H54 (cell line): ENCODE measurements at places on chromosomes 1 and 21.

DNA sequence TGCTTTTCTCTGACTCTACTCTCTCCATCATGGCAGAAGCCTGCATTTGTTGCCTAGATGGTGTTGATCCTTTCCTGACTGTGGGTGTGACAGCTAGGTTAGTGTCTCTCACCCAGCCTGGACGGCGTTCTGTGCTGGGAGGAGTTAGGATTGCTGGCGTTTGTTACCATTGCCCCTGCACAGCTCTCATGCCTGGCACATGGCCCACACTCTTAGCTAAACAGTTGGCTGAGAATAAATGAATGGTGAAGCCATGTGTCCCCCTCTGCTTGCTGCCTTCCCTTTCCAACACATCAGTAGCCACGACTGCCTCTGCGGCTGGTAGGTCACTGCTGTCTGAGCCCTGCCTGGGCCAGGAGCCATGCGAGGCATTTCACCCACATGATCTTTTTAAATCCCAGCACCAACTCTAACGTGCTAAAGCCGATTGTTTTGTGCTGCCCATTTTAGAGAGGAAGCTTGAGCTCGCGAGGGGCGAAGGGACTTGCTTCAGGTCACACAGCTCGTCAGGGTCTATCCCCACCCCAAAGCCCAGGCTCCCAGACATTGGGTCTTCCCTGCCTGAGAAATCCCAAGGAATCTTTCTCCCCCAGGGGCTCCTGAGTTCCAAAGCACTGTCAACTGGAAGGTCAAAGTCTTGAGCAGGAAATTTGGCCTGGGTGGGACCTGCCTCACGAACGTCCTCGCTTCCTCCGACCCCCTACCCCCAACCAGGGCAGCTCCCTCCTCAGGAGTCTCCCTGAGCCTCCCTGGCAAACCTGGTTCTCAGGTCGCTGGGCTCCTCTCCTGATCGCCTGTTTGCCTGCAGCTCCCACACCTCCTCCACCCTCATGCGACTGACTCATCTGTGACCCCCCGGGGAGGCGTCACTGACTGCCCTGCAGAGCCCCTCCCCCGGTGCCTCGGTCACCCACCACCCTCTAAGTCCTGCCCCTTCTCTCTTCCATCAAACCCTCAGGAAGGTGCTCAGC, 271.7 kb upstream of the C1orf174 start:
- no peak for DNase-seq

DNA sequence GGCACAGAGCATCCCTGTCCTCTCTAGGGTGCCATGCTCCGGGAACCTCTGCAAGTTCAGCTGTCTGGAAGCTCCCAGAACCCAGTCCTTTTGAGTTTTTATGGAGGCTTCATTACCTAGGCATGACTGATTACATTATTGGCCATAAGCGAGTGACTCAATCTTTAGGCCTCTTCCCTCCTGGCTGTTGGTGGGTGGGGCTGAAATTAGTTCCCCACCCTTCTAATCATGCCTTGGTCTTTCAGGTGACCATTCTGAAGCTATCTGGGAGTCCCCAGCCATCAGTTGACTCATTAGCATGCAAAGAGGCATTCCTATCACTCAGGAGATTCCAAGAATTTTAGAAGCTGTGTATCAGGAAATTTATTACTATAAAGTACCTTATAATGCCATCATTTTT, 46.6 kb downstream of the WLS start:
- DNase-seq = no peak

GRCh38 chr1:3183411-3183810, 114.4 kb downstream of the PRDM16 start:
- no peak for DNase-seq

DNA sequence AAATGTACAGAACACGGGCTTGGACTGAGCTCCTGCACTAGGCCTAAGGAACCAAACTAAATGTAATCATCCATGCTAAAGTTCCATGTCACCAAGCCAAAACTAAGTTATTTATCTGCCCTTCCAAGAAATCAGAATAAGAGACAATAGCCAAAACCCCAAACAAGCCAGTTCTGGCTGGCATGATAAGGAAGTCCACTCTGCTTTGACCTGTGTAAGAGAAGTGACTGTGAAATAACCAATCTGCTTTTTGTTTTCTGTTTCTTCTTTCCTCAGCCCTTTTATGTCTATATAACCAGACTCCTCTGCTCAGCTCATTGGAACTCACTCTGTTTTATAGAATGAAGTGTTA, 15.1 kb downstream of the PLPPR5 start:
- no peak for DNase-seq

DNA sequence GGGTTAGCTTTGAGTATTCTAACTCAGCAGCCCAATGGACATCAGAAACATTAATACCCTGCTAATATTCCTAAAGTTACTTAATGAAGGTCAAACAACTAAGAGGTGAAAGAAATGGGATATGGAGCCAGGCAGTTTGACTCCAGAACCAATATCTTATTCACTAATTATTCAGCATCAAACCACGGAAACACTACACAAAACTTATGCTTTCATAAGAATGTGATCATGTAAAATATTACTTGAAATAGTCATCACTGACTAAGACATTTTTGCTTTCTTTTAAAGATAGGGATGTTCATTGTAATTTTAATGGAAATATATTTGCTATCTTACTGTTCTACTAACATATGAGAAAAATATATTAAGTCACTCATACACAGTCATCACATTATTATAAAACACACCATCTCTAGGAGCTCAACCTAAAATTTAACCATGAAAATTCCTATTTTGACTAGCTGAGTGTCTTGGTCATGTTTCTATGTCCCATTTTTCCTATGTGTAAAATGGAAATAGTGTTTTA, 240.9 kb downstream of the KCTD3 start:
- no peak for DNase-seq

DNA sequence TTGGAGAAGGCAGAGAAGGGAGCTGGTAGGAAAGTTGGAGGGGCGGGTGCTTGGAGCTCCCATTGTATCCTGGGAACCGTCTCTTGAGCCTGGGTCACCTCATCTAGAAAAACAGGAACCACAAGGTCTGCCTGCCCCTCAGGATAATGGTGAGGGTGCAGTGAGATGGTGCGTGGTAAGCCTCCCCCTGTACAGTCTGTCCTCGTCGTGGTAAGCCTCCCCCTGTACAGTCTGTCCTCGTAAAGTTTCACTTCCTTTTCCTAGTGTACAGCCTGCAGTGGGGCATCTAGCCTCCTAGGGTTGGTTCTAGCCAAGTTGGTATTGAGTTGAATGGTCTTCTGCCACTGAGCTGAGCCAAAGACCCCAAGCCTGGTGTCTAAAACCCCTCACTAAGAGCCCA, 66.5 kb upstream of the IGSF21 start:
- DNase-seq = no peak

GRCh38 chr1:168507828-168508227, 36.0 kb downstream of the XCL2 start:
- no peak for DNase-seq

- DNase-seq = no peak
These were observed 2.5 kb upstream of the JUN start for GRCh38 chr1:58786184-58786926.

DNA sequence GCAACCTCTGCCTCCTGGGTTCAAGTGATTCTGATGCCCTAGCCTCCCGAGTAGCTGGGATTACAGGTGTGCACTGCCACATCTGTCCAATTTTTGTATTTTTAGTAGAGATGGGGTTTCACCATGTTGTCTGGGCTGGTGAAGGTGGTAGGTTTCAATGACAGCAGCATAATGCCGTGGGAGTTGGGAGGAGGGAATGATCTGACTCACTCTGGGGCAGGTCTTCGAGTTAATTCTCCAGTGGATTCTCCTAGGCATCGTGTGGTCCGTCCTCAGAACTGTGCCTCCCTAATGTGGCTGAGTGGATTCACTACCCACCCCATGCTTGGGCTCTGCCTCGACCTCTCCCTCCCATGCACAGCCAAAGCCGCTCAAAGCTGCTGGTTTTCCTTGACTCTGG, 1.7 kb upstream of the GPR37L1 start:
- DNase-seq = no peak

DNA sequence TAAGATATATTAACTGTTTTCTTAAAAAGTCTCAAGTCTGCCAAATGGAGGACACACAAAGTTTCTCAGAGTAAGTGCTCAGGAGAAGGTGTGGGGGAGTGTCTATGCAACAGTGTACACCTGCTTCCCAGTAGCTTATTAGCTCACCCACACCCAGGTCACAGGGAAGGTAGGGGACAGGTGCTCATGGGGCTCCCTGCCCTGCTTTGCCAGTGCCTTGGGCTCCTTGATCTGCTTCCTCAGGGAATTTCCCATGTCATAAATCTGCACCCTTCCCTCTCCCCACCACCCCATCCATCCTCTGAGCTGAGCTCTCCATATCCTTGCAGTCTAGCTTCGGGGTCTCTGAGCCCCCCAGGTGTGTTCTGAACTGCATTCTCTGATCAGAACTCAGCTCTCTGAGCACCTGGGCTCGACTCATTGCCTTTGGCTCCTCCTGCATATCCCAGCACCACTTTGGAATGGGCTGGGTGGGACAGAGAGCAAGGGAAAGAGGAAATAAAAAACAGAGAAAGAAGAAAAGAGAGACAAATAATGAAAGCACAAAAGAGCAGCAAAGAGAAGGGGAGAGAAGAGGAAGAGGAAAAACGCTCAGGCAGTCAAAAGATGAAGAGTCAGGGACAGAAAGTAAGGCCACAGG, 87.0 kb upstream of the ATP1B1 start:
- no peak for DNase-seq
